ENCODE measurements at places on chromosomes 3 and 15. TPM values are rescaled to one million over a fixed set of nuclear protein-coding genes. Genes with fewer than 3 reads are reported as not detected.

GOLGA6L4 gene
- total RNA-seq, result 1.7 TPM

DNA sequence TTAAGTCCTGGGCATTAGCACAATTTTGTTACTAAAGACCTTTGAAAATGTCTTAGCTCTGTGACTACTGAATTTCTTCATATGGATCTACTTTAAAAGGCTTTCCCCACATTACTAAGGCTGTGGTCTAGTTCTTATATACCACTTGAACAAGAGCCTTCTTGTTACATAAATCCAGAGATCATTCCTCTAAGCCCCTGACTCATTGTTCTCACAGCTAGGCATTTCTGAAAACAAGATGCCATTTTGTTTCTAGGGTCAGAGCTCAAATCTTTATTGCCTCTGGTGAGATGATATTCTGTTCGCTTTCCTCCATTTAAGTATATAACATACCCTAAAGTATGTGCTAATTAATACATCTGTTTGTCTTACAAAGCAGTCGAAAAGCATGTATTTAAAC, 29.8 kb upstream of the LPP start:
- peaks cover 9% of the 10 kb centered on the region for H3K4me1 ChIP-seq
- no peak overlapping the region for H3K4me3 ChIP-seq
- H3K36me3 ChIP-seq, result no peaks in the 10 kb centered on the region
- H3K27me3 ChIP-seq, result no peaks in the 10 kb centered on the region
- no peak overlapping the region for H3K27ac ChIP-seq

DNA sequence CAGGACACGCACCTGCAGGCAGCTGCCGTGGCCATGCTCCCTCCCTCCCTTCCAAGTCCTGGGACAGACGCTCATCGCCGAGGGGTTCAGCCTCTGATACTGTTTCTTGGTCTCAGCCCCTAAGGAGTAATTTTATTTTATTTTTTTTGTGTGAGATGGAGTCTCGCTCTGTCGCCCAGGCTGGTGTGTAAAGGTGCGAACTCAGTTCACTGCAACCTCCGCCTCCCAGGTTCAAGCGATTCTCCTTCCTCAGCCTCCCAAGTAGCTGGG, 53.7 kb downstream of the ADAMTS7 start:
- peaks cover 56% of the 10 kb centered on the region for H3K4me1 ChIP-seq
- H3K27ac ChIP-seq, result peak overlapping the region; percentile 77
- no peaks in the 10 kb centered on the region for H3K36me3 ChIP-seq
- no peak for DNase-seq

- H3K4me1 ChIP-seq, result no peaks in the 10 kb centered on the region
- no peaks in the 10 kb centered on the region for H3K36me3 ChIP-seq
- no peak for DNase-seq
- H3K27me3 ChIP-seq, result no peaks in the 10 kb centered on the region
- H3K27ac ChIP-seq, result no peak overlapping the region
These were observed 465.3 kb upstream of the AGTR1 start for GRCh38 chr3:148232389-148232788.

DNA sequence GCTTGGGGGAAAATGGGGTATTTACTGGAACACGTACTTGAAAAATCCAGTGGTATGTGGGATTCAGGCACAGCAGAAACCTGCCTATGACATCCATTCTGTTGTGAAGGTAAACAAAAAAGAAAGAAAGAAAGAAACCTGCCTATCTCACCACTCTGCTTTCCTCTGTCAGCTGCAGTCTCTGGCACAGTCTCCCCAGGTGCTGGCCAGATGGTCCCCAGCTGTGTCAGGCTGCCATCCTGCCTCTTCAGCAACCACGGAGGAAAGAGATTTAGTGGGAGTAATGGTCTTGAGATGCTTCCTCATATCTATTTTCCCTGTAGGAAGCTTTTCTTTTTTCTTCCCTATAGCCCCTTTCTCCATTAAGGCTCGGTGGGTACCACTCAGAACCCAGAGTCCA, 2.5 kb upstream of the PXYLP1 start:
- no peak overlapping the region for H3K4me3 ChIP-seq
- H3K4me1 ChIP-seq, result peaks cover 10% of the 10 kb centered on the region
- no peaks in the 10 kb centered on the region for H3K27me3 ChIP-seq
- DNase-seq, result no peak
- H3K36me3 ChIP-seq, result no peaks in the 10 kb centered on the region
